ENCODE measurements at places on chromosomes 2 and 18.

- no peak for DNase-seq
Measured at GRCh38 chr18:76747676-76748075, 74.7 kb upstream of the ZNF236 start.

DNA sequence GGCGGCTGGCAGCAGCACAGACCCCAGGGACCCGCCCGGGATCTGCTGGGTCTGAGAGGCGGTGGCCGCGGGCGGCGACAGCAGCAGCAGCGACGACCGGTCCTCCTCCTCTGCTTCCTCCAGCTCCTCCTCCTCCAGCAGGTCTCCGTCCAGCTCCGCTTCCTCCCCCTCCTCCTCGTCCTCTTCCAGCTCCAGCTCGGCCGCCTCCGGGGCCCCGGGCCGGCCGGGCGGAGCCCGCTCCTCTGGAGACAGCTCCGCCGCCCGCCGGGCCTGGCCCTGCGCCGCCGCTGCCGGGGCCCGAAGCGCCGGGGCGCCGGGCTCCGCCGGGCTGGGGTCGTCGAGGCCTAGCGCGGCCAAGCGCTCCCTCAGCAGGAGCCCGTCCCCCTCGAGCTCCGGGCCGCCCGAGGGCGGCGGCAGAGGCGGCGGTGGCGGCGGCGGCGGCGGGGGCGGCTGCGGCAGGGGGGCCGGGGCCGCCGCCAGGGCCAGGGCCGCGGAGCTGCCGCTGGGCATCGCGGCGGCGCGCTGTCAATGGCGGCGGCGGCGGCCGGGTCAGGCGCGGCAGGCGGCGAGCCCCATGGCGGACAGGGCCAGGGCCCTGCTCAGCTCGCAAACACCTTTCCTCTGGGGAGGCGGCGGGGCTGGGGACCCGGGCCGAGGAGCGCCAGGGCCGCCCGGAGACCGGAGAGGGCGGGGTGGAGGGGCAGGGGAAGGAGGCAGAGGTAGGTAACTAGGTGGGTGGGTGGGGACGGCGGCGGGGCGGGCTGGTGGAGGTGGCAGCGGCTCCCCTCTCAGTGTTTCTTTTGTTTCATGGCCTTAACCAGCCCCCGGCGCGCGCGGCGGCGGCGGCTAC, 445 bp downstream of the MEX3C start:
- DNase-seq: no peak

- DNase-seq: no peak
Measured at GRCh38 chr2:177679611-177680605, 287.3 kb downstream of the AGPS start.

- DNase-seq: no peak
Measured at GRCh38 chr2:224038830-224039079, 331 bp downstream of the SERPINE2 start.

GRCh38 chr2:46416739-46417403, 62.5 kb upstream of the TMEM247 start:
- DNase-seq: no peak

GRCh38 chr2:43188561-43189386, 37.6 kb downstream of the ZFP36L2 start:
- no peak for DNase-seq
